ENCODE measurements at places on chromosomes 16 and 17. TPM values are rescaled to one million over a fixed set of nuclear protein-coding genes. Genes with fewer than 3 reads are reported as not detected.

Gene TPSD1
- not detected for total RNA-seq

Gene KRTAP1-1
- total RNA-seq: not detected

Gene CCDC137
- 7.1 TPM for total RNA-seq

Gene CHST5
- not detected for total RNA-seq

Gene TMIGD1
- not detected for total RNA-seq

Gene INCA1
- total RNA-seq: 1.1 TPM

Data from smooth muscle cell of the coronary artery (primary cell).